T-helper 17 cell (primary cell): ENCODE measurements at places on chromosomes 3 and 15. TPM values are rescaled to one million over a fixed set of nuclear protein-coding genes. Genes with fewer than 3 reads are reported as not detected.

DNA sequence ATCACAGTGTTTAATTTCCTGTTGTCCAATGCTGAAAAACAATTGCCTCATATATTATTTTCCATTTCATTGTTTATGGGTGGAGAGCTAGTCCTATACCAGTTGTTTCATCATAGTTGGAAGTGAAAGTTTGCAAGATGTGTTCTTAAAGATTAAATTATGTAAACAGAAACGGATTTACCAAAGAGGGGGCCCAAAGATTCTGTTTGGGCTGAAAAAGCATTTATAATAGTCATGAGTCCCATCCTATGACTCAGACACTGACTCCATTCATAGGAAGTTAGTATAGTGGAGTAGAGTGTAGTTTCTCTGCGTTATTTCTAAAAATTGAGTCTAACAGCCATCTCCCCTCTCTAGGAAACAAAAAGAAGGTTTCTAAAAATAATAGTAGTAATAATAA lies 24.3 kb downstream of the NFKBIZ start:
- H3K36me3 ChIP-seq: no peaks in the 10 kb centered on the region
- no peaks in the 10 kb centered on the region for H3K27me3 ChIP-seq
- DNase-seq: no peak
- peaks cover 2% of the 10 kb centered on the region for H3K4me1 ChIP-seq

GRCh38 chr3:138740072-138740471 lies 94.7 kb downstream of the PIK3CB start:
- H3K4me1 ChIP-seq: peaks cover 9% of the 10 kb centered on the region
- peaks cover 7% of the 10 kb centered on the region for H3K36me3 ChIP-seq
- no peak overlapping the region for H3K4me3 ChIP-seq

DNA sequence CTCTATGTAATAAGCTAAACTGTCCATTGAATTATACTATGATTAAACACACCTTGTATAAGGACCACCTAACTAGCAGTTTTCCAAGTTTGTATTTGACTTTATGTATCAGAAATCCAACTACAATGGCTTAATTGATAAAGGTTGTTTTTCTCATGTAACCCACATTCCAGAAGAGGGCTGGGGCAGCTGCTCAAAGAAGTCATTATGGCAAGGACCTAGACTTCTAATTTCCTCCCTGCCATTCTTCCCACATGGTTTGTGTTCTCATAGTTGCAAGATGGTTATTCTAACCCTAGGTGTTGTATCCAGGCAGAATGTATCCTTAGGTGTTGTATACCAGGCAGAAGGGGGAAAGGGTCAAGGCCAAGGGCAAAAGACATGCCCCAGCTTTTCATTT lies 35.7 kb downstream of the GPR176 start:
- no peak overlapping the region for H3K27ac ChIP-seq
- no peaks in the 10 kb centered on the region for H3K36me3 ChIP-seq
- peaks cover 36% of the 10 kb centered on the region for H3K27me3 ChIP-seq
- no peak for DNase-seq
- peaks cover 4% of the 10 kb centered on the region for H3K4me1 ChIP-seq

- no peak for DNase-seq
- no peaks in the 10 kb centered on the region for H3K36me3 ChIP-seq
- H3K4me1 ChIP-seq: peaks cover 13% of the 10 kb centered on the region
- peaks cover 13% of the 10 kb centered on the region for H3K27me3 ChIP-seq
Observed at GRCh38 chr15:58524247-58524646, 92.5 kb downstream of the LIPC start.

CCDC33 gene
- not detected for total RNA-seq

STARD9 gene
- total RNA-seq: 5.9 TPM
